ENCODE measurements at places on chromosomes 12 and 14.
A peak's percentile ranks its signal among the peaks of the same experiment; 100 is the strongest.

DNA sequence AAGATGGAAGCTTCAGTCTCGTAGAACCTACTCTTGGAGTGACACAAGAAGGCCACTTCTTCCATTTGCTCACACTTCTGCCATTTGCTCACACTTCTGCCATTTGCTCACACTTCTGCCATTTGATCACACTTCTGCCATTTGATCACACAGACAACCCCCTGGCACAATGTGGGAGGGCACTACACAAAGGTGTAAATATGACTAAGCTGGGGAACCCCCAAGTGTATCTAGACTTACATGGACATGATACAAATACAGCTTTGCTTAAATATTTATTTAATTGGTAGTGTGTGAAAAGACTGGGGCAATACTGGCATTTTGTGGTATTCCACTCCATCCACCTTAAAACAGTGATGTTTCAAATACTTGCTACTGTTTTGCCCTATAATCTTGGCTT is 296.2 kb upstream of the PPFIA2 start:
- DNase-seq: no peak

DNA sequence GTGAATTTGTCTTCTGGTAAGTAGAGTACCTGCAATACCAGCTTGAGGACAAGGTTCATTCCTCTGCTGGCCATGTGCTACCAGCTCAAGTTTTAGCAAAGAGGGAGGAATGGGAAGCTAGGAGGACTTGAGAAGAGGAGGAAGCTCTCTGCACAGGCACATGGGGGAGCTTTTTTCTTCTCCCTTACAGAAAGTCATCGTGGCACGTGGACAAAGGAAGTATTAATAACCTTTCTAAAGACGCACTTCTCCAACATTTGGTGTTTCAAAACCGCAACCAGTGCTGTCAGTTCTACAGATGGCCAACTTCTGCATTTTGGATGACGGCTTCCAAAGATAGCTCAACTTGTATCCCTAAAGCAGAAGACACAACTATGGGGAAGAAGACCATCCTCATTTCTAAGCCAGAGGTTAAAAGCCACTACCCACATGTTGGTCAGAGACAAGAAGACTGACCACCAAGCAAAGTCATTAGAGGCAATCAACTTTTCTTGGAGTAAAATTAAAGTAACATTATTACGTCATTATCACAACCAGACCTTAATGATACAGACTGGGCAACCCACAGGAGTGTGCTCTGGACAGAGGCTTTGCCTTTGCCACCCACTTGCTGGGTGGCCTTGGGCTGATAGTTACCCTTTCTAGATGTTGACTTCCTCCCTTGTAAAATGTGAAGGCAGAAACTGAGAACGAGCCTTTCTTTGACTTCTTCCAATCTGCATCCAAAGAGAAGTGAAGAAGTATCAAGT is 12.3 kb upstream of the TMED10 start:
- DNase-seq: no peak

GRCh38 chr14:91207008-91207407 is 37.5 kb downstream of the GPR68 start:
- DNase-seq: no peak

DNA sequence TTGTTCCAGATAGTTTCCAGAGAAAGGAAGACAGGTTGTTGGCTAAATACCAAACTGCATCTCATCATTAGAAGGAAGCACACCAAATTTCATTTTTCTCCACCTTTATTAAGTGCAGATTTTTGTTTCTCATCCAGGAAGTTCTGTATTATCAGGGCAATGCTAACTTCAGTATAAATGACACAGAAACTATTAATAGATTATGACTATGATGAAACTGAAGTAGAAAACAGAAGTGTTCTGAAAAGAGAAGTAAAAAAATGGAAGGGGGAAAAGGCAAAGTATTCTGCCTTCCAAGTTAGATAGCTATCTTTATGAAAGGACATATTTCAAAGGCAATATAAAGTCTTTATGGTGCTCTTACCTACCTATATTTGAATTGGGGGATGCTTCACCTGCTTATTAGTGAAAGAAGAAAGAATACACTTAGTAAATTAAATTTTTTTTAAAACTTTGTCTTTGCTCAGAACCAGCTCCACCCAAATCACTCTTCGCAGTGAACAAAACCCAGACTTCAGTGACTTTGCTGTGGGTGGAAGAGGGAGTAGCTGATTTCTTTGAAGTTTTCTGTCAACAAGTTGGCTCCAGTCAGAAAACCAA is 223.9 kb downstream of the PTPRO start:
- no peak for DNase-seq

DNA sequence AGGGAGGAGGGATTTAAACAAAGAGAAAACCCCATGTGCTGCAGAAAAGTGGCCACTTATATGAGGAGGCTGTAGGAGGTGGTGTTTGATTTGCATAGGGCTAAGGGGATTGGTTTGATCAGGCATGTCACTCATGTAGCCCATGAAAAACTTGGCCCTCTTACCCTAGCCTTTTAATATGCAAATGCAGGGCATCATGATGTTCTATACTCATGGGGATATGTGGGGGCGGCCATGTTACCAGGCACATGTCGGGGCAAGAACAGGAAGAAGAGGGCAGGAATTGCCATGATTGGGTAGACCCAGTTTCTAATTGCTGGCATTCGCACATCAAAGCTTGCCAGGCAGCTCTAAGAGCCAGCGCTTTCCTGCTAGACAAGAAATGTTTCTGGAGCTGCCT is 28.8 kb downstream of the KLRK1 start:
- no peak for DNase-seq

- DNase-seq: no peak
These were observed 296.2 kb downstream of the GPHN start for GRCh38 chr14:66804141-66804540.

GRCh38 chr12:93336291-93336741 is 41.4 kb upstream of the NUDT4 start:
- no peak for DNase-seq

GRCh38 chr12:124613151-124613585 is 45.8 kb upstream of the NCOR2 start:
- no peak for DNase-seq

DNA sequence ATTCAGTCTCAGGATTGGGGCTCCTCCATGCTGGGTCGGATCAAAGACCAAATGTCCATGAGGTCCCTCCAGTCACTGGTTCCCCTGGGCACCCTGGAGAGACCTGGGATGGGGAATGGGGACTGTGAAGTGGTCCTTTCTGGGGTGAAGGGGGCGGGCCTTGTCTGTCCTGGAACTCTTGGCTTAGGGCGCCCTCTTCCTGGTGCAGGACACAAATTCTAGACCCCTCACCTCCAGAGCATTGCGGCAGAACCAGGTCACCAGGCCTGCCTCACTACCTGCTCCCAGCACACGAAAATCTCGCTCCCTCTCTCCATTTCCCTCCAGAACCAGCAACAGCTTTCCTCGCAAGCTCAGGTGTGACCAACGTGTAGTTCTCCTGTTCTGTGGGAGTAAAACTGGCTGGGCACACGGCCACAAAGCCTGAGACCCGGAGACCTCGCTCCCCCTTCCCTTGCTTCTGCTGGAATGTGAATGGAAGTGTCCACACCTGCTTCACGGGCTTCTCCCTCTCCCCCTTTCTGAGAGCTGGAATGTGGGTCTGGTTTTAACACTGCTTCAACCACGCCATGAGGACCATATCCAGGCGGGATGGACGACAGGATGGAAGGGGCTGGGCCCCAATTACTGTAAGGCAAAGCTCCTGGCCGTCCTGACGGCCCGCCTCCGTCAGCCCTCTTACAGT is 112.7 kb downstream of the SCARB1 start:
- DNase-seq: no peak

DNA sequence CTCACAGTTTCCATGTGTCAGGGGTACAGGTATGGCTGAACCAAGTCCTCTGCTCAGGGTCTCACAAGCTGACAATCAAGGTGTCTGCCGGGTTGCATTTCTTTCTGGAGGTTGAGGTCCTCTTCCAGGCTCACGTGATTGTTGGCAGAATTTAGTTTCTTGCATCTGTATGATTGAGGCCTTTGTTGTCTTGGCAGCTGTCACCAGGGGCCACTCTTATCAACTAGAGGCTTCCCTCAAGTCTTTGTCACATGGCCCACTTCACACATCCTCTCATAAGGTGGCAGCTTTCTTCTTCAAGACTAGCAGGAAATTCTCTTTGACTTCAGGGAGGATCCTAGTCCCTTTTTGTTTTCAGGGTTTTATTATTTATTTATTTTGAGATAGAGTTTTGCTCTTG is 46.0 kb upstream of the FOS start:
- no peak for DNase-seq

DNA sequence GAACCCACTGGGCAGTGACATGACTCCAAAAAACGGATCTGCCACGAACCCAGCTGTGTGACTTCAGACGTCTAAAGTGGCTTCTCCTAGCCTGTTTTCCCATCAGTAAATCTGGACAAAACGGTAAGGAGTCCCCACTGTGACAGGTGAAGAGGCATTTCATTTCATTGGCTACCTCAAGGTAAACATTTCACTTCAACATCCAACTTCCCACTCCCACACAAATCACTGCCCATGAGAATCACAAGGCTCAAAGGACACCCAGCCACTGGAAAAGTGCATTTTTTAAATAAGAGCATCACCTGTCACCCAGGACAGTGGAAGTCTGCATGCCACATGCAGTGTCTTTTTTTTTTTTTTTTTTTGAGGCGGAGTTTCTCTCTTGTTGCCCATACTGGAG is 27.9 kb downstream of the HSP90AA1 start:
- no peak for DNase-seq

GRCh38 chr12:50689437-50689836 is 74.5 kb upstream of the ATF1 start:
- DNase-seq: no peak

DNA sequence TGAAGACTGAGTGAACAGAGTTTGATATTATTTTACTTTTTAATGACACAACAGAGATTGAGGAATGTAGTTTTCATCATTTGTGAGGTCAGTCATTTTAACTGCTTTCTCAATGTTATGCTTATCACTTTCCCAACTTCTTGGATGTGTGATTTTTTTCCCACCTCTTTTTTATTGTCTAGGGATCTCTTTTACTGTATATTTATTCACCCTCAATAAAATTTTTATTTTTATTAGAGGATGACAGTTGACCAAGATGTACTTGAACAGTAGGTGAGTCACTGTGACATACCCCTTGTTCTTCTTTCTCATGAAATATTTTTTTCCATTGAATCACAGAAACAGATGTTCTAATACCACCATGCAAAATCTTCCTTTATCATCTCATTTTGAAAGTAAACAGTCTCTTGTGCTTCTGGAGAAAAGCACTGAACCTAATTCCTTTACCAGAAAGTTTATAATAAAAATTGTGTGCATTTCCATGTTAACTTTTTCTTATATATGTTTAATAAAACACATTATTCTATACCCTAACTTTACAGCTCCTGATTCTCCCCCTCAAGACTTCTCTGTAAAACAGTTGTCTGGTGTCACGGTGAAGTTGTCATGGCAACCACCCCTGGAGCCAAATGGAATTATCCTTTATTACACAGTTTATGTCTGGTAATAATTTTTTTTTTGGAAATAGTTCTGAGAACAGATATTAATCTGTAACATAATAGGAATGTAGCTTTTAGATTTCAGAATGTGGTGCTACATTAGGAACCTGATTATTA is 65.9 kb downstream of the PTPRQ start:
- no peak for DNase-seq

GRCh38 chr12:108905725-108906124 is 25.8 kb downstream of the DAO start:
- no peak for DNase-seq

DNA sequence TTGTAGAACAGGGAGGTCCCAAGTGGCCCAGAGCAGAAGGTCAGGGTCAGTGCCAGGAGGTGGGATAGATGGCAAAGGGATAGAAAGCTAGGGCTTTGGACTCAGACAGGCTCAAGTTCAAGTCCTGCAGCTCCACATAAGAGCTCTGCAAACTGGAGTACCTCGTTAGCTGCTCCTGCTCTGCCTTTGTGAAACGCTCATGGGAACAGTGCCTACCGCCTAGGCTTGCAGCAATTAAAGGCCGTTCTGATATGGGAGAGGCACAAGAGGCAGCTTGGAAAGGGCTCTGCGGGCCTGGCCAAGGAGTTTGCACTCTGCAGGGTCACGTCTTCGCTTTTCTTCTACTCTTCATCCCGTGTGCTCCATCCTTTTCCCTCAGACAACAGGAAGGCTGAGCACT is 54.1 kb downstream of the MAP1LC3B2 start:
- DNase-seq: no peak

- DNase-seq: no peak
These were observed 35.3 kb upstream of the TTC7B start for GRCh38 chr14:90851327-90852036.

GRCh38 chr14:92516344-92516965 is 2.9 kb downstream of the RIN3 start:
- DNase-seq: no peak

DNA sequence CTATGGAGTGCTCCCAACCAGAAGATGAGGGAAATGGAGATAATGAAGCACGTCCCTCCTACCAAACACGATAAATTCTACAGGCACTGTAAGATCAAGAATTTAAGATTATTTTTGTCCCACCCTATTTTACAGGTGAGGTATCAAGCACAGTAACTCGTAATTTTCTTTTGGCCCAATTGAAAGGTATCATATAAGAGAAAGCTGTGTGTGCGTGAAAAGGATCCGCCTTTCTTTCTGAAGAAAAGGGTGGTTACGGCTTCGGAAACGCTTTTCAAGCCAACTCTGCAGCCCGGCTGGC is 733 bp upstream of the KLHDC2 start:
- no peak for DNase-seq

DNA sequence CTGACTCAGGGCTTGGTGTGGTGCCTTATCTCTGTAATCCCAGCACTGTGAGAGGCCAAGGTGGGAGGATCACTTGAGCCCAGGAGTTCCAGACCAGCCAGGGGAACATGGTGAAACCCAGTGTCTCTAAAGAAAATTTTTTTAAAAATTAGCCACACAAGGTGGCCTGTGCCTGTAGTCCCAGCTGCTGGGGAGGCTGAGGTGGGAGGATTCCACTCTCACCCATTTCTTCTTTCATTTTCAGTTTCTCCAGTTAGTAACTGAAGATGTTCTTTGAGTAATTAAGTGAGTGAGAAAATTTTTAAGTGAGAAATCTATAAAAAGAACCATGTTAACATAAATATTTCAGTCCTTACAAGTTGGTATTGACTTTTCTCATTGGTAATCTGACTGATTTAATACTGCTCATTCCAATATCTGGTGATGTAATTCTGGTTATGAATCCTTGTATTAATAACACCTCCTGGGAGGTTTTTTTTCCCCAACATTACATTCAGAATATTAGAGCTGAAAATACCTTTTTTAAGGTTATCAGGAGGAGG is 6.1 kb downstream of the METTL3 start:
- peak; percentile 18 for DNase-seq

GRCh38 chr12:116929885-116930284 is 19.1 kb downstream of the FBXW8 start:
- no peak for DNase-seq

DNA sequence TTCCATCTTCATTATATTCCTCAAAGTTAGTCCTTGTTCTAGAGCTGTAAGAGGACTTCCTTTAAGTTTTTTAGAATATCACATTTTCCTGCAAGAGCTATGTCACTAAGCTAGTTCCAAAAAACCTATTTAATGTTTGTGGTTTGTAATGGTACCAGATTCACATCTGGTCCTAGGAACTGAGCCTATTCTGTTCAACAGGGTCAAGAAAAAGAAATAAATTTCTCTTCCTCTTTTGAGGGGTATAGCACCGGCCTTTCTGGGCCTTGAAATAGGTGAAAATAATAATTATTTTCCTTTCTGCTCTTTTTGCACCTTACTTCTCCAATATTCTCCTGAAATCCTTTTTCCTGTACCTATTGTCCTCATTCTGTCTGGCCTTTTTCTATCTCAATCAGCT is 3.6 kb upstream of the STXBP6 start:
- DNase-seq: no peak

Data from stimulated activated CD4-positive, alpha-beta T cell treated with anti-CD3 and anti-CD28 coated beads, Interleukin-1b, Interleukin-23, amount 100 ng/mL, for 48 hours (primary cell).